ENCODE measurements at places on chromosomes 13 and 19.

GRCh38 chr13:29402166-29402636 lies 193.3 kb downstream of the SLC7A1 start:
- peak; percentile 7 for DNase-seq

DNA sequence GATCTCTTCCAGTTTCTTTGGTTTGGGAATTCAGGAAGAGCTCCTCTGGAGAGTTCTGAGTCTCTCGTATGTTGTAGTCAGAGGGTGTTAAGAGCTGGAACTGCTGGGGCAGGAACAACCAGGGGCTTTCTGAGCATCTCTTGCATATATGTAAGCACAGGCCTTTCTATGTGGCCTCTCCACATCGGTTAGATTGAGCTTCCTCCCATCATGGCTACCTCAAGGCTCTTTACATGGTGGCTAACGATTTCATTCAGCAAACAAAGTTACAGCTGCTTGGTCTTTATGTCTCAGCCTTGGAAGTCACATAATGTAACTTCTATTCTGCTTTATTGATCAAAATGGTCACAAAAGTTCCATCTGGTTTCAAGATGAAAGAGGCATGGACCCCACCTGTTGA lies 20.5 kb upstream of the PLAUR start:
- DNase-seq = no peak

GRCh38 chr13:45850027-45850613 lies 1.4 kb downstream of the SIAH3 start:
- no peak for DNase-seq

DNA sequence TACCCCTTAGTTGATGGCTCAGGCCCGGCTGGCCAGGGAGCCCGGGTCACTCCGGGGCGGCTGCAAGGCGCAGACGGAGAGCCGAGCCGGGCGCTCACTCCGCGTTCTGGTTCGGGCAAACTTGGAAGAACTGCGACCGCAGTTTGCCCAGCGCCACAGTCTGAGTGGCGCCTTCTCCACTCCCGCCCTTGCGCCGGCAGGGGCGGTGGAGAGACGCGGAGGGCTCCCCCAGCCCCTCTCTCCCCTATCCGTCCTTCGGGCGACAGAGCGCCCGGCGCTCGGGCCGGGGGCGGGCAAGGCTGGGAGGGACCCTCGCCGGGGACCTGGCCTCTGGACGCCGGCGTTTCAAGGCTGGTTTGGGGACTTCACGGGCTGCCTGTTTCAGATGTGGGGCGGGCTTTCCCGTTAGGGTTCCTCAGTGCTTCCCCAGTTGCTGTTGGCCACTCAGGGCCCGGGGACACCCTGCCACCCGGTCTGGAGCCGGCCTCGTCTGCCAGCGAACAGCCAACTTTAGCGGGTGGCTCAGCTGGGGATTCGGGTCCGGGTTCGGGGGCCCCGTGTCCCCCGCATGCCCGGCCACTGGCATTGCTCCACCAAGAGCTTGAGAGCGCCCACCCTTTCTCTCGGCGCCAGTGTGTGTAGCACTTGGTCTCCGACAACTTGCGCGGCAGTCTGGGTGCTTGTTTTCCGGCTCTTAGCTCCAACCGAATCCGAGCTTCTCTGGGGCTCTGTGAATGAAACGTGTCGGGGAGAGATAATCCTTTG lies 1.5 kb downstream of the GPC6 start:
- DNase-seq = peak; percentile 89

DNA sequence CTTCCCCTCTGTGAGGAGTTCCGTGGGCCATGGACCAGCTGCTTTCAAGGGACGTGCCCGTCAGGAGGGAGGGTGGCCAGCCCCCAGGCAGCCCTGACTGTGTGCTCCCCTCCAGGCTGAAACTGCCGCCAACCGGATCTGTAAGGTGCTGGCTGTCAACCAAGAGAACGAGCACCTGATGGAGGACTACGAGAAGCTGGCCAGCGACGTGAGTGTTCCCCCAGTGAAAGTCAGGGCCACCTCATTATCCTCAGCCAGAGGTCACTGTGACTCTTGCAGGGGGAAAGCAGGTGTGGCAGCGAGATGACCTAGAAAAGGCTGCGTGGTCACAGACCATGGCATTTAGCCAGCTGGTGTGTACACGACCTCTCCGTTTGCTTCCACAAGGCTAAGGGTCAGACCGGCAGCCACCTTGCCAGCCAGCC lies 29.9 kb downstream of the CAPN12 start:
- no peak for DNase-seq

DNA sequence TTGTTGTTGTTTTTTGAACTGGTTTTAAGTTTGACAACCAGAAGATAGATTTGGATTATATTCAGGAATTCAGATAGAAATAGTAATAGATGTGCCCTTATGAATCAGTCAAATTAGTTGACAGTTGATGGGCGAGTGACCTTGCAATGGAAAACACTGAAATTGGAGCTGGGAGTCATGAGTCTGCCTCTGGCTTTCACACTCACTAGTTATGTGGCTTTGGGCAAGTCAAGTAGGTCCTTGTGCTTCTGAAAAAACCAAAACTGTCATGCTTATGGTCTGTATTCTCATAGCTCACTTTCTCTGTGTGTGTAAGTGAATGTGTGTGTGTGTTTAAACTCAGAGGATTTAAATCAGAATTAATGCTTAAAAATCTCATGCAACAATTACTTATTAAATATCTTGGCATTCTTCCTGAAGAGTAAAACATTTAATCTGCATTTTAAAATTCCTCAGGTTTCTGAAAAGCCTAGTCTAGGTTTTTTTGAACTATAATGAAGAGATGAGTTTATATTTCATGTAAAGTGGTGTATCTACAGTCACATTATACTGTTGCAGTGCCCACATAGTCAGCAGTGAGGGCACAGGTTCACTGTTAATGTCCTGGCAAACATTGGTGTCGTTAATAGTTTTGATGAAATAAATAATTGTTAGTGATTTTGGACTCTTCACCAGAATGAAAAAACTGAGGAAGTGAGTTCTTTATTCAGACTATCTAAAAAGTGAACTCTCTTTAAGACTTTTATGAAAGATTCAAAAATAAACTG lies 32.5 kb downstream of the UCHL3 start:
- DNase-seq = peak; percentile 1

DNA sequence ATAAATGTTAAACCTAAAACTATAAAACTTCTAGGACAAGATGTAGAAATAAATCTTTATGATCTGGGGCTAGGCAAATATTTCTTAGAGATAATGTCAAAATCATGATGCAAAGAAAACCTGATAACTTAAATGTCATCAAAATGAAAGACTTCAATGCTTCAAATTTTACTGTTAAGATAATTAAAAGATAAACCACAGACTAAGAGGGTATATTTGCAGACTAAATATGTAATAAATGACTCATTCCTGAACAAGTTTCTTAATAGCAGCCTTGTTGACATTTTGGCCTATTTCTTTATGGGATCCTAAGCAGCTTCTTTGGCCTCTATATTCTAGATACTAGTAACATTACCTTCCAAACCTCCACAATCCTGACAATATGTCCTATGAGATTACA lies 2878.3 kb upstream of the PCDH20 start:
- DNase-seq = no peak

DNA sequence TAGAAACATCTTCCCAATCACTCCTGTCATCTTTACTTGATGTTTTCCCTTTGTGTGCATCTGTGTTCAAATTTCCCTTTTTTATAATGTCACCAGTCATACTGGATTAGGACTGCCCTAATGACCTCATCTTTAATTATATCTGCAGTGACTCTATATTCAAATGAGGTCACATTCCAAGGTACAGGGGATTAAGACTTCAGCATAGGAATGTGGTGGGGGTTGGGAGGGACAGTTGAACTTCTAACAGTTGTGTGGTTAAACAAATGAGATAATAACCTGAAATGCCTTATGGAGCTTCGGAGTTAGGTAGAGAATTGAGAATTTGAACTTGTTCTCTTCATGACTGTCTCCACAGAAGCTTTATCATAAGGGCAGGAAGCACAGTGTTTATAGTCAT lies 23.0 kb downstream of the PAN3 start:
- DNase-seq = no peak

- peak; percentile 7 for DNase-seq
Observed at GRCh38 chr13:113296823-113297369, at the start of gene LAMP1. TSS of gene LAMP1 (plus strand) at chr13:113297239. CDS start at chr13:113297435, 196 bp downstream.

GRCh38 chr13:67462098-67462497 lies 232.0 kb upstream of the PCDH9 start:
- no peak for DNase-seq

- DNase-seq = no peak
Observed at GRCh38 chr19:17423429-17424208, 3.8 kb downstream of the MVB12A start.

- DNase-seq = no peak
Observed at GRCh38 chr19:44661904-44662303, 9.4 kb upstream of the CEACAM19 start.

GRCh38 chr13:36981156-36981743 lies 17.9 kb downstream of the ALG5 start:
- no peak for DNase-seq

DNA sequence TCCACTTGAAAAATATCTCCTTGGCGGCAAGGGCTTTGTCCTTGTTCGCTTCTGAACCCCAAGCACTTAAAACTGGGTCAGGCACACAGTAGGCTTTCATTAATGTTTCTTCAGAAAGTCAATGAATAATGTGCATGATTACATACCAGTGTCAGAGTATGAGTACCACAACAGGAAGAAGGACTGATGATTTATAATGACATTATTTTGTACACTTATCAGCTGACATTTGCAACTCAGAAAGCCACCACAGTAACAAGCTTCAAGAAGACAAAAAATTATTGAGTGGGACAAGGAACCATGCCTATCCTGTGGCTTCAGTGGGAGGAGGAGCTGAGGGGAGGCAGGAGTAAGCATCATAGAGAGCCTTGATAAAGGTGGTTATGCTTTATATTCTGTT lies 10.0 kb downstream of the POLR1D start:
- DNase-seq = no peak

- no peak for DNase-seq
Observed at GRCh38 chr19:31256593-31256960, 92.7 kb downstream of the TSHZ3 start.

DNA sequence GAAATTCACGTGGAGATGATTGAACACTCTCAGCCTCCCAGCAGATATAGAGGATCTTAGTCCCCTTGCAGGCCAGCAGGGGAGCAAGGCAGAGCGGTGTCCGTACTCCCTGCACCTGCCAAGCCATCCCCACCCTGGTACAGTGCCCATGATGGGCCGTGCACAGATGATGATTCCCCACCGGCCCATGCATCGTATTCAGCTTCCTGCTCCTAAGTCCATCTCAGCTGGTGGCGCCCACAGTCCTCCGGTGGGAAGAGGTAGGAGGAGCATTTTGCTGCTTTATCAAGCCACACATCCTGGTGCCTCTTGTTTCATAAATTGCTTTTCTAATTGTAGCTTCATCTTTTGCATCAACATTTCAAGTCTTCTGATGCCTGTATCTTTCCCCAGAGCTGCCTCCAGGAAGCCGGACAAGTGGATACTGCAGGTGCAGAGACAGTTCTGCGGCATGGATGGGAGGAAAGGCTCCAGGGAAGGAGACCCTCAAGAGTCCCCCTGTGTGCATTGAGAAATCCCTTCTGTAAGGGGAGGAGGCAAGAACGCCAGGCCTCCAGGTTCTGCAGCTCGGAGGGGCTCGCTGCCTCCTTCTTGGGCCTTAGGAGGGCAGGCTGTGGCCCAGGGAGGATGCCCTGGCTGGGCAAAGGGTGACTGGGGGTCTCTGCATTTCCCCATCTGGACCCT lies 55.3 kb downstream of the F2RL3 start:
- DNase-seq = no peak

- DNase-seq = no peak
Observed at GRCh38 chr13:26021516-26021915, 30.3 kb downstream of the SHISA2 start.

- DNase-seq = no peak
Observed at GRCh38 chr13:112819816-112820215, 130.0 kb downstream of the ATP11A start.

DNA sequence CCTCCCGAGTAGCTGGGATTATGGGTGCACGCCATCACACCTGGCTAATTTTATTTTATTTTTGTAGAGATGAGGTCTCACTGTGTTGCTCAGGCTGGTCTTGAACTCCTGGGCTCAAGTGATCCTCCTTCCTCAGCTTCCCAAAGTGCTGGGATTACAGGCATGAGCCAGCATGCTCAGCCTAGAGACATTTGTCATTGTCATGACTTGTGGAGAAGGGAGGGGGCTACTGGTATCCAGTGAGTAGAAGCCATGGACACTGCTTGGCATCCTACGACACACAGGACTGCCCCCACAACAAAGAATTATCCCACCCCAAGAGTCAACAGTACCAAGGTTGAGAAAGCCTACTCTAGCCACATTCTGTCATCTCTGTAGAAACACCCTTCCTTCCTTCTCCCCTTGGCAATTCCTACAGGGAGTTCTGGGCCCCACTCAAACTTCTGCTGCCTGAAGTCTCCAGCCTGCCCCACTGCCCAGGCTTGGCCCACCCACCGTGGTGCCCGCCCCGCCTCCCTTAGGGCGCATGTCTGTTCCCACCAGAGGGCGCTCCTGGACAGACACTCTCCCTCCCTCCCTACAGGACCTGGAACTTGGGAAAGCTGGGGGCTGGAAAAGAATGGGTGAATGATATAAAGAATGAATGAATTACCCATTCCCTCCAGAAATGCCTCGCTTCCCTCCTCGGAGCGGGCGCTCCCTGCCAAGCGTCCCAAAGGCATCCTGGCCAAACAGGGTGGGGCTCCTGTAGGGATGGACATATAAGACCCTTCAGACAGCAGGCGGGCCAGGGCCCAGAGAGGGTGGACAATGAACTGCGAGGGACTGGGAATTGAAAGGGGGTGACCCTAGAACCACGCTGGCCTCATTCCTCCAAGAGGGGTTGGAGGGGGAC lies 5.5 kb upstream of the EMP3 start:
- peak; percentile 61 for DNase-seq

GRCh38 chr13:112708560-112709240 lies 18.9 kb downstream of the ATP11A start:
- DNase-seq = no peak

DNA sequence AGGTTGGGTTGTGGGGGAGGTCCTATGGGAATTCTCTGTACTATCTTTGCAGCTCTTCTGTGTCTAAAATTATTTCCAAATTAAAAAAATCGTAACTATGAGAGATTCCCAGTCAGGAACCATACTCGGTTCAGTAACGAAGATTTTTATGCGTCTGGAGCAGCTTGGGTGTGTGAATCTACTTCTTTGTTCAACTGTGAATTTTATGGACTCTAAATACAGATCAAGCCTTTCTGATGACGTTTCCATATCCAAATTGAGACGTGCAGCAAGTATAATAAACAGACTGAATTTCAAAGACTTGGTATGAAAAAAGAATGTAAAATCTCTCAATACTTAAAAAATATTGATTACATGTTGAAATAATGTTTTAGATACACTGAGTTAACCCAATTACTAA lies 30.9 kb downstream of the MLLT1 start:
- no peak for DNase-seq

- DNase-seq = no peak
Observed at GRCh38 chr13:103031332-103031873, 34.8 kb downstream of the SLC10A2 start.

DNA sequence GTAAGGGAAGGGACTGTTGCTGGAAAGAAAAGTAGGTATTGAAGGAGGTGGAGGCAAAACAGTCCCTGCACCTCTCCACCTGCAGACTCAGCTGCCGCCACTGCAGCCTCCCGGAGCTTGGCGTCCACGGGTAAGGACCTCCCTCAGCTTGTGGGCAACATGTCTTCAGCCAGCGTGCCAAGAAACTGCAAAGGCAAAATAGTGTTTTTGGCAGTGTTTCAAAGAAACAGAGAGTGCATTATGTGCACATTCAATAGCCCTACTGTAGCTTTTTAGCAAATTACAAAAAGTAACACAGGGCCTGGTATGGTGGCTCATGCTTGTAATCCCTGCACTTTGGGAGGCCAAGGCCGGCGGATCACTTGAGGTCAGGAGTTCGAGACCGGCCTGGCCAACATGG lies 57.4 kb downstream of the ATP11A start:
- DNase-seq = no peak

Data from NCI-H2029 treated with DMSO at 0.1 percent for 48 hours (cell line).